ENCODE measurements at places on chromosomes 5 and 9.
A peak's percentile ranks its signal among the peaks of the same experiment; 100 is the strongest.

- no peak for ATAC-seq
- H3K27ac ChIP-seq, result no peak overlapping the region
Observed at GRCh38 chr5:55904152-55904551, 53.0 kb downstream of the IL31RA start.

- no peak overlapping the region for H3K4me3 ChIP-seq
- H3K27me3 ChIP-seq, result peaks cover 42% of the 10 kb centered on the region
- ATAC-seq, result no peak
Observed at GRCh38 chr9:126532951-126533925, 80.5 kb upstream of the LMX1B start.

GRCh38 chr9:120267929-120268328, 312.0 kb downstream of the CDK5RAP2 start:
- H3K27ac ChIP-seq, result no peak overlapping the region
- ATAC-seq, result no peak
- no peaks in the 10 kb centered on the region for H3K4me1 ChIP-seq
- H3K27me3 ChIP-seq, result no peaks in the 10 kb centered on the region

- no peaks in the 10 kb centered on the region for H3K27me3 ChIP-seq
- no peak overlapping the region for H3K4me3 ChIP-seq
- peaks cover 61% of the 10 kb centered on the region for H3K4me1 ChIP-seq
- ATAC-seq, result no peak
Observed at GRCh38 chr9:4106081-4106759, 193.6 kb downstream of the GLIS3 start.

- no peak overlapping the region for H3K4me3 ChIP-seq
- H3K27me3 ChIP-seq, result no peaks in the 10 kb centered on the region
- no peaks in the 10 kb centered on the region for H3K4me1 ChIP-seq
- no peak for ATAC-seq
Observed at GRCh38 chr5:69010476-69010875, 83.3 kb upstream of the SLC30A5 start.

GRCh38 chr5:96404191-96404867, 28.7 kb downstream of the PCSK1 start:
- no peaks in the 10 kb centered on the region for H3K36me3 ChIP-seq
- H3K4me3 ChIP-seq, result no peak overlapping the region
- H3K27ac ChIP-seq, result no peak overlapping the region
- no peaks in the 10 kb centered on the region for H3K4me1 ChIP-seq
- ATAC-seq, result no peak
- no peaks in the 10 kb centered on the region for H3K27me3 ChIP-seq

GRCh38 chr5:15571081-15571480, 71.1 kb downstream of the FBXL7 start:
- H3K4me3 ChIP-seq, result no peak overlapping the region
- no peaks in the 10 kb centered on the region for H3K27me3 ChIP-seq
- H3K4me1 ChIP-seq, result peaks cover 32% of the 10 kb centered on the region
- no peaks in the 10 kb centered on the region for H3K36me3 ChIP-seq
- no peak overlapping the region for H3K27ac ChIP-seq

GRCh38 chr9:17291766-17292165, 156.9 kb downstream of the CNTLN start:
- no peak overlapping the region for H3K27ac ChIP-seq
- H3K4me3 ChIP-seq, result no peak overlapping the region
- ATAC-seq, result no peak
- H3K27me3 ChIP-seq, result no peaks in the 10 kb centered on the region
- no peaks in the 10 kb centered on the region for H3K4me1 ChIP-seq
- H3K36me3 ChIP-seq, result peaks cover 7% of the 10 kb centered on the region

- H3K27me3 ChIP-seq, result no peaks in the 10 kb centered on the region
- H3K27ac ChIP-seq, result no peak overlapping the region
- H3K4me3 ChIP-seq, result no peak overlapping the region
- ATAC-seq, result no peak
Observed at GRCh38 chr5:39638813-39639212, 214.0 kb upstream of the DAB2 start.

GRCh38 chr9:120252248-120252647, 327.7 kb downstream of the CDK5RAP2 start:
- no peak for ATAC-seq
- no peak overlapping the region for H3K4me3 ChIP-seq
- no peak overlapping the region for H3K27ac ChIP-seq
- no peaks in the 10 kb centered on the region for H3K27me3 ChIP-seq
- no peaks in the 10 kb centered on the region for H3K4me1 ChIP-seq

DNA sequence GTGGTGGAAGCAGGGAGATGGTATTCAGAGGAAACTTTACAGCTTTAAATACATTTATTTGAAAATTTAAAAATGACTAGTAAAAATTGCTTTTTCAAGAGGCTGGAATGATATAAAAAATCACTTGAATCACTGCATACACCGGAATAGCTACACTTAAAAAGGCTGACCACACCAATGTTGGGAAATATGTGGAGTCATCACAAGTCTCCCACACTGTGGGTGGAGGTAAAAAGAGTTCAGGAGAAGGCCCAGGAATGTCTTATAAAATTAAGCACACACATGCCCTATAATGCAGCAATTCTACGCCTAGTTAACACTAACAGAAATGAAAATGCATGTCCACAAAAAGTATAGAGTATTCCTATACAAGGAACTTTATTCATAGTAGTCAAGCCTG, 198.1 kb downstream of the ROR2 start:
- no peak overlapping the region for H3K27ac ChIP-seq
- no peaks in the 10 kb centered on the region for H3K36me3 ChIP-seq
- no peak for ATAC-seq
- H3K4me3 ChIP-seq, result no peak overlapping the region
- no peaks in the 10 kb centered on the region for H3K27me3 ChIP-seq

GRCh38 chr9:81621118-81621517, 68.2 kb downstream of the TLE1 start:
- H3K4me1 ChIP-seq, result peaks cover 3% of the 10 kb centered on the region
- H3K27me3 ChIP-seq, result no peaks in the 10 kb centered on the region
- no peak overlapping the region for H3K27ac ChIP-seq
- no peak overlapping the region for H3K4me3 ChIP-seq
- ATAC-seq, result no peak

GRCh38 chr9:15433661-15434060, 11.0 kb downstream of the SNAPC3 start:
- no peak overlapping the region for H3K4me3 ChIP-seq
- peaks cover 34% of the 10 kb centered on the region for H3K36me3 ChIP-seq
- no peak overlapping the region for H3K27ac ChIP-seq
- H3K4me1 ChIP-seq, result peaks cover 22% of the 10 kb centered on the region

GRCh38 chr9:134055981-134056461, 11.8 kb downstream of the BRD3 start:
- no peaks in the 10 kb centered on the region for H3K27me3 ChIP-seq
- peak; percentile 95 for ATAC-seq
- H3K36me3 ChIP-seq, result no peaks in the 10 kb centered on the region
- no peak overlapping the region for H3K4me3 ChIP-seq
- peaks cover 6% of the 10 kb centered on the region for H3K4me1 ChIP-seq

- H3K4me1 ChIP-seq, result peaks cover 14% of the 10 kb centered on the region
- no peak for ATAC-seq
- H3K4me3 ChIP-seq, result no peak overlapping the region
- H3K36me3 ChIP-seq, result peaks cover 18% of the 10 kb centered on the region
Observed at GRCh38 chr5:37810311-37810710, 29.5 kb downstream of the GDNF start.

GRCh38 chr5:2685651-2686272, 65.7 kb downstream of the IRX2 start:
- no peak overlapping the region for H3K27ac ChIP-seq
- H3K36me3 ChIP-seq, result no peaks in the 10 kb centered on the region
- no peak for ATAC-seq
- H3K4me3 ChIP-seq, result no peak overlapping the region
- peaks cover 38% of the 10 kb centered on the region for H3K27me3 ChIP-seq
- H3K4me1 ChIP-seq, result no peaks in the 10 kb centered on the region

DNA sequence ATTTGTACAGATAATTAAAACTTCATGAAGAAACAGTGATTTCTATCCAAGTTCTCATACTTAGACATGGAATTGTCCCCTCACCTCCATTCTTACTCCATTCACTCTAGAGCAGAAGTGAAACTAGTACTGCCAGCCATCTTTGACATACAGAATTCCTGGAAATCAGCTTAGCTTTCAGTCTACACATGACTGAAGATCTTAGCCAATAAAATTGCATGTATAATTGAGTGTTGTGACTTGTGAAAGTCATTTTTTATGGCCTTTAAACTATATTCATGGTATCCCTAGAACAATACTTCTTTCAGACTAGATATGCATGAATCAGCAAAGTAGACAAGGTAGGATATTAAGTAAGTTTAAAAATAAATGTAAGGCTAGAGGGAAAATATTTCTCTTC, 705.2 kb upstream of the ZNF608 start:
- no peak for ATAC-seq
- H3K27me3 ChIP-seq, result no peaks in the 10 kb centered on the region
- H3K4me1 ChIP-seq, result no peaks in the 10 kb centered on the region
- H3K4me3 ChIP-seq, result no peak overlapping the region

GRCh38 chr5:96817506-96817905, 9.8 kb upstream of the ERAP1 start:
- H3K27ac ChIP-seq, result no peak overlapping the region
- H3K36me3 ChIP-seq, result no peaks in the 10 kb centered on the region

GRCh38 chr5:93904917-93905316, 163.5 kb upstream of the POU5F2 start:
- no peak overlapping the region for H3K4me3 ChIP-seq
- H3K27me3 ChIP-seq, result no peaks in the 10 kb centered on the region
- H3K4me1 ChIP-seq, result no peaks in the 10 kb centered on the region
- H3K36me3 ChIP-seq, result no peaks in the 10 kb centered on the region
- H3K27ac ChIP-seq, result no peak overlapping the region
- no peak for ATAC-seq

- peaks cover 14% of the 10 kb centered on the region for H3K36me3 ChIP-seq
- peak; percentile 89 for ATAC-seq
- no peak overlapping the region for H3K4me3 ChIP-seq
Observed at GRCh38 chr5:172417983-172418630, 36.2 kb downstream of the SH3PXD2B start.

- no peaks in the 10 kb centered on the region for H3K27me3 ChIP-seq
- no peaks in the 10 kb centered on the region for H3K36me3 ChIP-seq
- H3K4me3 ChIP-seq, result no peak overlapping the region
- ATAC-seq, result no peak
- no peak overlapping the region for H3K27ac ChIP-seq
Observed at GRCh38 chr9:123216251-123216797, 52.1 kb downstream of the STRBP start.

GRCh38 chr9:2502760-2503159, 118.8 kb upstream of the VLDLR start:
- no peak overlapping the region for H3K4me3 ChIP-seq
- no peak overlapping the region for H3K27ac ChIP-seq

DNA sequence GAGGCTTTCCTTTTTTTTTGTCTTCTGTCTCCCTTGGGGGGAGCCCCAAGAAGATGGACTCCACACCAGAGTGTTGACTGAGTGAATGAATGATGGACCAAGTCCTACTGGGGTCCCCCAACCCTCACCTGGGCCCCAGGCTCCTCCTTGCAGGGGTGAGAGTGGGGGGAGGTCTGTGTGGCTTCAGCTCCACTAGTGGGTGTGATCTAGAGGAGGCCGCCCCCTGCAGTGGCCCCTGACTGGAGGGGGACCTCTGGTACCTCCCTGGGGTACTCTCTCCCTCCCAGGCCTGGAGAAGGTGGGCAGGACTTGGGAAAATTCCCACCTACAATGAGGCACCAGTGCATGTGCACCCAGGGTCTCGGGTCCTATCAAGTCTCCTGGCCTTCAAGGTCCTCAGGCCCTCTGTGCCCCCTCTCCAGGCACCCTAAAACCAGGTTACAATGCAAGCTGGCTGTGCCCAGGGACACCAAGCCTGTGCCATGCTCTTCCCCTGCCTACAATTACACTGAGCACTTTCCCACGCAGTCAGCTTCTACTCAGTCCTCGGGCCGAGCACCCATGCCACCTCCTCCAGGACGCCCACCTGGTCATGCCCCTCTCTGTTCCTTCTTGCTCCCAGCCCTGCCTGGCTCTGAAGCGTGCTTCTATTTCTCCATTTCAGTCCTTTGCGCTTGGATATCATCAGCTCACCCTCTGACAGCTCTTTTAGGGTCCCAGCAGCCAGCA, 117.2 kb upstream of the PHYKPL start:
- H3K27me3 ChIP-seq, result peaks cover 12% of the 10 kb centered on the region
- no peak overlapping the region for H3K27ac ChIP-seq
- no peaks in the 10 kb centered on the region for H3K4me1 ChIP-seq
- H3K36me3 ChIP-seq, result no peaks in the 10 kb centered on the region

GRCh38 chr9:120394058-120394669, 185.8 kb downstream of the CDK5RAP2 start:
- ATAC-seq, result no peak
- no peak overlapping the region for H3K27ac ChIP-seq
- no peaks in the 10 kb centered on the region for H3K27me3 ChIP-seq
- H3K4me1 ChIP-seq, result no peaks in the 10 kb centered on the region

- H3K4me3 ChIP-seq, result no peak overlapping the region
- H3K36me3 ChIP-seq, result no peaks in the 10 kb centered on the region
Observed at GRCh38 chr9:82722051-82722450, 340.9 kb downstream of the RASEF start.

- H3K27me3 ChIP-seq, result no peaks in the 10 kb centered on the region
- ATAC-seq, result no peak
- H3K27ac ChIP-seq, result peak overlapping the region; percentile 23
- no peaks in the 10 kb centered on the region for H3K36me3 ChIP-seq
- no peaks in the 10 kb centered on the region for H3K4me1 ChIP-seq
- no peak overlapping the region for H3K4me3 ChIP-seq
Observed at GRCh38 chr5:74272024-74272775, 368.3 kb downstream of the ENC1 start.

Measured in gastroesophageal sphincter (tissue), 4 donors.